ENCODE measurements at places on chromosomes 16 and 17. TPM values are rescaled to one million over a fixed set of nuclear protein-coding genes. Genes with fewer than 3 reads are reported as not detected.

- no peak for DNase-seq
- no peaks in the 10 kb centered on the region for H3K27me3 ChIP-seq
- H3K36me3 ChIP-seq, result no peaks in the 10 kb centered on the region
- H3K4me3 ChIP-seq, result no peak overlapping the region
- no peak overlapping the region for H3K27ac ChIP-seq
Observed at GRCh38 chr17:36034127-36034526, 16.4 kb upstream of the CCL23 start.

DNA sequence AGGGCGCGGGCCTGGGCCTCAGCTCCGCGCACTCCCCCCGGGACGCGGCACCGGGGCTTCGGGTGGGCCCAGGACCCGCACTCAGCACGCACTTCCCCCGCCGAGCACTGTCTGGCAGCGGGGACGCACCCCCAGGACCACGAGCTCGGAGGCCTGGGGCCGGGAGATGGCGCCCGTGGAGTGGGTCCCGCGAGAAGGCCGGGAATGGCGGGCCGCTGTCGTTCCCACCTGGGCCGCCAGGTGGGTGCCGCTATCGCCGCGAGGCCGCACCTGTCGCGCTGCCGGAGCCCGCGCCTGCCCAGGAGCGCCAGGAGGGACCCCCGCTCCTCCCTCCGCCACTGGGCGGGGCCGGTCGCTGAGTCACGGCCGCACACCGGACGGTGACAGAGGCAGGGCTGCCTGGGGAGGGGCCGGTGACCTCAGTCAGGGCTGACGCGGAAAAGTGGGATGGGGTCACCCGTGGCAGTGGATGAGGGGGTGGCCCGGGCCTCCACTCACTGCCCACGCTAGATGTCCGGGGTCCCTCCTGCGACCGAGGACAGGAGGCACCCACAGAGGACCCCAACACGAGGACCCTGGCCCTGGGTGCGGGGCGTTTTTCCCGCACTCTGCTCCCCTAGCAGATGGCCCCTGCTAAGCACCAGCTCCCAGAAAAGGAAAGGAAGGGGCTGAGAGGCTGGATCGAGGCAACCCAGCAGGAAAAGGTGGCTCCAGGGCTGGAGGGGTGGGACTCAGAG, 6.9 kb upstream of the ACTG1 start:
- H3K36me3 ChIP-seq, result no peaks in the 10 kb centered on the region
- H3K27me3 ChIP-seq, result no peaks in the 10 kb centered on the region
- H3K4me3 ChIP-seq, result peak overlapping the region; percentile 3
- H3K4me1 ChIP-seq, result peaks cover 52% of the 10 kb centered on the region

KRT27 gene
- not detected for total RNA-seq

NXPH3 gene
- total RNA-seq, result 1.0 TPM

DNA sequence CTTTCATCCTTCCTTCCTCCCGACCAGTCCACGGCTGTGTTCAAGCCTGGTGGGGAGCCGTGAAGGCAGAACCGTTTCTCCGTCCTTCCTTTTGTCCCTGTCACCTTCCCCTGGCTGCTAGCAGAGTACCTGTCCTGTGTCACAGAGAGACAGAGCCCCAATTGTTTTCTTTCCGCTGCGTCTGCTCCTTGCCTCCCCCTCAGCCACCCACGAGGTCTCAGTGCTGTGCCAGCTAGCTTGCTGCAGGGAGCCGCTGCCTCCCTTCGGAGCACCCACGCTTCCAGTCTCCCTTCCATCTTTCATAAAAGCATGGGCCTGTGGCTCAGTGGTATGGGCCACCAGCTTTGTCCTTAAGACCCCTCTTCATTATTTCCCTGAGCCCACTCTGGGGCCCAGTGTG, 62.2 kb downstream of the MPRIP start:
- H3K36me3 ChIP-seq, result no peaks in the 10 kb centered on the region
- H3K27ac ChIP-seq, result no peak overlapping the region
- no peak overlapping the region for H3K4me3 ChIP-seq
- no peaks in the 10 kb centered on the region for H3K27me3 ChIP-seq

- H3K36me3 ChIP-seq, result no peaks in the 10 kb centered on the region
- DNase-seq, result no peak
- H3K27ac ChIP-seq, result no peak overlapping the region
- no peak overlapping the region for H3K4me3 ChIP-seq
- H3K4me1 ChIP-seq, result peaks cover 6% of the 10 kb centered on the region
- H3K27me3 ChIP-seq, result no peaks in the 10 kb centered on the region
Observed at GRCh38 chr17:43698678-43699437, 37.1 kb upstream of the MEOX1 start.

- DNase-seq, result no peak
- H3K27ac ChIP-seq, result no peak overlapping the region
- peaks cover 17% of the 10 kb centered on the region for H3K36me3 ChIP-seq
- no peaks in the 10 kb centered on the region for H3K4me1 ChIP-seq
Observed at GRCh38 chr16:1691956-1692355, 13.9 kb downstream of the JPT2 start.

GRCh38 chr16:11473728-11474127, 113.0 kb downstream of the LITAF start:
- no peaks in the 10 kb centered on the region for H3K27me3 ChIP-seq
- H3K36me3 ChIP-seq, result no peaks in the 10 kb centered on the region
- DNase-seq, result no peak

SLC16A11 gene
- total RNA-seq, result 21.5 TPM

CBFA2T3 gene
- total RNA-seq, result 3.8 TPM

- DNase-seq, result no peak
- no peaks in the 10 kb centered on the region for H3K36me3 ChIP-seq
- peak overlapping the region; percentile 15 for H3K27ac ChIP-seq
- H3K4me3 ChIP-seq, result no peak overlapping the region
- no peaks in the 10 kb centered on the region for H3K27me3 ChIP-seq
Observed at GRCh38 chr17:28057731-28058246, 15.3 kb downstream of the NLK start.

- no peaks in the 10 kb centered on the region for H3K4me1 ChIP-seq
- no peaks in the 10 kb centered on the region for H3K27me3 ChIP-seq
- no peak for DNase-seq
Observed at GRCh38 chr16:22098405-22099255, 6.3 kb downstream of the VWA3A start.

GRCh38 chr17:36856903-36857381, 80.3 kb upstream of the LHX1 start:
- no peak overlapping the region for H3K4me3 ChIP-seq
- H3K4me1 ChIP-seq, result no peaks in the 10 kb centered on the region
- H3K36me3 ChIP-seq, result no peaks in the 10 kb centered on the region
- no peak for DNase-seq

- H3K4me1 ChIP-seq, result peaks cover 10% of the 10 kb centered on the region
- H3K27me3 ChIP-seq, result peaks cover 7% of the 10 kb centered on the region
- H3K27ac ChIP-seq, result no peak overlapping the region
- H3K4me3 ChIP-seq, result no peak overlapping the region
Observed at GRCh38 chr16:66849021-66849420, 4.8 kb downstream of the CA7 start.

- no peak overlapping the region for H3K27ac ChIP-seq
- H3K4me3 ChIP-seq, result no peak overlapping the region
- H3K36me3 ChIP-seq, result no peaks in the 10 kb centered on the region
Observed at GRCh38 chr16:85924675-85925074, 25.7 kb downstream of the IRF8 start.

Data from thyroid gland (tissue), 4 donors.